Adrenal gland (tissue), 19 donors: ENCODE measurements at places on chromosomes 13 and 19.

GRCh38 chr13:76516013-76516412 is 370.2 kb downstream of the KCTD12 start:
- no peak for DNase-seq

DNA sequence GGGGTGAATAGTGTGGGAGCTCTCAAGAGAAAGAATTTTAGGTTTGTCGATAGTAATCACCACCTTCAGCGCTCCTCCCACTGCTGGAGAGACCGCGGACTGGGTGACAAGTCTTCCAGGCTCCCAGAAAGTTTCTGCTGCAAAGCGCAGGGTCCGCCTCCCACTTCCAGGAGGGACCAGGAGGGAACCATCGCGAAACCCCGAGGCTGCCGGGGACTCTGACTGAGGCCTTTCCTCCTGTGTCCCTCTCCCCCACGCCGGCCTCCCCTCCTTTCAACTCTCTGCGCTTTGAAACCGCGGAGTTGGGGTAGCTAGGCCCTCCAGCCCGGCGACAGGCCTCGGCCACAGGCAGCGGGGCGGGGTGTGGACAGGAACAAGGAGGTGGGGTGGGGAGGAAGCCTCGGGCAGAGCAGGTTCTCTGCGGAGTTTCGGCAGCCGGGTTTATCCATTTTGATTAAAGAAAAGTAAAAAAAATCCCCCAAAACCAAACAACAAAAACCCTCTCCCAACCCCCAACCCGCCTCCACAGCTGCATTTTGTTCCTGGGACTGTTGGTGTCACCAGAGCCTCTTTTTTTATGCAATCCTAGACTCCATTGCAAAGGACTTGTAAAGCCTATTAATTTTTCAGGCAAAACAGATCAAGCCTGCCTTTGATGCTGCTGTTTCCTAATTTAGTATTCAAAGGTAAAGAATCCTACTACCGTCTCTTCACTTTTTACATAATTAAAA is 157.2 kb downstream of the TM9SF2 start:
- DNase-seq = peak; percentile 48

GRCh38 chr13:48429886-48430285 is 17.0 kb upstream of the LPAR6 start:
- no peak for DNase-seq

GRCh38 chr13:50428183-50428877 is 413.1 kb downstream of the KCNRG start:
- no peak for DNase-seq
